ENCODE measurements at places on chromosomes 2 and 18. TPM values are rescaled to one million over a fixed set of nuclear protein-coding genes. Genes with fewer than 3 reads are reported as not detected.

Gene PRKCE
- 6.0 TPM for total RNA-seq

- peak; percentile 99 for DNase-seq
These were observed 391.5 kb upstream of the VWC2L start for GRCh38 chr2:214019229-214019972.

DNA sequence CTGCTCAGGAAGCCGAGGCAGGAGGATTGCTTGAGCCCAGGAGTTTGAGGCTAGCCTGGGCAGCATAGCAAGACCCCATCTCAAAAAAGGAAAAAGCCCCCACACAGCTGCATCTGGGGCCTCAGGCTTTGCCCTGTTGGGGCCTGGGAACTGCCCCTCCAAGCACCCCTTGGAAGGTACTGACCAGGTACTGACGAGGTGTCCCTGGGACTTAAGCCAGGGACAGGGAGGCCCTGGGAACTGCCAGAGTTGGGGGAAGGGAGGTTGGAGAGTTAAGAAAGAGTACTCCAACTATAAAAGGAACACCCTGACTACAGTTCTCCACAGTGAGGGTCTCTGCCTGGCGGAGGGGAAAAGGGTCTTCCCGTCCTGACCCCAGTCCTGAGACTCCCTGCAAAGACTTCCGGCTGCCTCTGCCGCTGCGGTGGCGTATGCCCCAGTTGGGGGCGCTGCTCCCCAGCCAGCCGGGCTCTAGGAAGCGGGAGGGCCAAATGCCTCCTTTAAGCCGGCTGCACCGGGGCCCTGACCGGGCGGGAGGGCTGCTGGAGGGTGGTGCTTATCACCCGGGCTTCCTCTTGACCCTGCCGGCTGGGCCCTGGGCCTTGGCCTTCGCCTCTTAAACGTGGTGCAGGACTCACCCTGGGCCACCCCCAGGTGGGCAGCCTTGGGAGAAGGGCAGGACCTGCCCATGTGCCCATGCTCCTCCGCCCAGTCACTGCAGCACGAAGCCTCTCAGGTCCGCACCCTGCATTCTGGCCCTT lies 12.8 kb downstream of the SLC30A3 start:
- no peak for DNase-seq

- DNase-seq = no peak
These were observed 150.1 kb downstream of the PTRHD1 start for GRCh38 chr2:24643051-24643450.

GRCh38 chr2:46333912-46334311 lies 36.7 kb downstream of the EPAS1 start:
- DNase-seq = peak; percentile 58

GRCh38 chr2:99911736-99912135 lies 230.7 kb downstream of the AFF3 start:
- DNase-seq = peak; percentile 60

Measured in M059J (cell line).